ENCODE measurements at places on chromosomes 2 and 18.
A peak's percentile ranks its signal among the peaks of the same experiment; 100 is the strongest.

DNA sequence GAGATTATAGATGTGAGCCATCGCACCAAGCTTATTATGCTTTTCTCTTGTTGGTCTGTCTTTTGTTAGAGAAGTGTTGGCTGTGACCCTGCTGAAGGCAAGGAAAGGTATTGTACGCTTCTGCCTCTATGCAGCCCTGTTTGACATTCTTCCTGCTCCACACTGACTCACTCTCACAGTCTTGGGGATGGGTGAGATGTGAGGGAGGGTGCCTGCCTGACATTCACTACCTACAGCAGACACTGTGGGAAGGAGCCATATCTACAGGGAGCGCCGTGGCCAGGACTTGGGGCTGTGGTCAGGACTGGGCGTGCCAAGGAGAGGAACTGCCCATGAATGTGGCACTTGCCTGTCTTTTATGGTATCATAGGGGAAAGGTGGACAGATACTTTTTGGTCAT lies 43.9 kb upstream of the FHL2 start:
- no peaks in the 10 kb centered on the region for H3K36me3 ChIP-seq
- no peak overlapping the region for H3K4me3 ChIP-seq
- H3K4me1 ChIP-seq: no peaks in the 10 kb centered on the region
- no peak for DNase-seq
- H3K27me3 ChIP-seq: no peaks in the 10 kb centered on the region
- H3K27ac ChIP-seq: no peak overlapping the region

- no peak for DNase-seq
- no peak overlapping the region for H3K4me3 ChIP-seq
- H3K36me3 ChIP-seq: no peaks in the 10 kb centered on the region
- no peak overlapping the region for H3K27ac ChIP-seq
Measured at GRCh38 chr18:73880387-73880786, 267.2 kb downstream of the FBXO15 start.

DNA sequence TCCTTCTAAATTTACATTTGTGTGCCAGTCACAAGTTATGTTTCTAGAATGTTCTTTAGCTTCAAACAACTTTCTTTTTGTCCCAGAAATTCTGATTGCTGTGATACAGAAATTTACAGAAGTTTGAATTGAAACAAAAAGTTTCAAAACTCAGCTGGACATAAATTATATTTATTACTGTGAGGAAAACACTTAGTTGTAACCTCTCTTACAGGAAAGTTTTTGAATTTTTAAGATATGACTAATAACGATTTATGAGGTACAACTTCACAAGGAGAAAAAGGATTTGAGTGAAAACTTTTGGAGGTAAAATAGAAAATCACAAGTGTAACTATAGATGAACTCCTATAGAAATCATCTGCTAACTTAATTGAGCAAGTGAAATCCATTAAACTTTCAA lies 205.3 kb downstream of the TMEM247 start:
- no peak overlapping the region for H3K27ac ChIP-seq
- no peak for DNase-seq
- no peak overlapping the region for H3K4me3 ChIP-seq
- H3K4me1 ChIP-seq: no peaks in the 10 kb centered on the region

DNA sequence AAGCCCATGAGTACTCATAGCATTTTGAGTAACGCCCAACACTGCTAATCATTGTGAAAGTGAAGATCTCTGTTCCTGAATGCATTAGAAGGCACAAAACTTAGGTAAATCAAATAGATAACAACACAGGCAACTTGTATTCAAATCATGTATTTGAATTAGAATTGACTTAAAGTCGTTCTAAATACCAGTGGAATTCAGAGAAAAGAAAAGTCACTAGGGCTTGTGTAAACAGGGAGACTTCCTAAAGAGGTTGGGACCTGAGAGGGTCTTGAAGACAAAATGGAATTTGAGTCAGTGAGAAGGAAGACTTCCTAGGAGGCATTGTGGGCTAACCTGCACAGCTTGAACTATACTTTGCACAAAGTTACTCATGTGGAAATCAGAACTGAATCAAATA lies 127.2 kb downstream of the CTNNA2 start:
- no peak overlapping the region for H3K4me3 ChIP-seq
- peak; percentile 14 for DNase-seq
- H3K4me1 ChIP-seq: no peaks in the 10 kb centered on the region
- H3K36me3 ChIP-seq: no peaks in the 10 kb centered on the region
- H3K27me3 ChIP-seq: no peaks in the 10 kb centered on the region

- H3K36me3 ChIP-seq: no peaks in the 10 kb centered on the region
- no peaks in the 10 kb centered on the region for H3K4me1 ChIP-seq
- H3K27me3 ChIP-seq: no peaks in the 10 kb centered on the region
- no peak overlapping the region for H3K27ac ChIP-seq
- H3K4me3 ChIP-seq: no peak overlapping the region
Measured at GRCh38 chr2:179622635-179623300, 238.6 kb downstream of the ZNF385B start.

DNA sequence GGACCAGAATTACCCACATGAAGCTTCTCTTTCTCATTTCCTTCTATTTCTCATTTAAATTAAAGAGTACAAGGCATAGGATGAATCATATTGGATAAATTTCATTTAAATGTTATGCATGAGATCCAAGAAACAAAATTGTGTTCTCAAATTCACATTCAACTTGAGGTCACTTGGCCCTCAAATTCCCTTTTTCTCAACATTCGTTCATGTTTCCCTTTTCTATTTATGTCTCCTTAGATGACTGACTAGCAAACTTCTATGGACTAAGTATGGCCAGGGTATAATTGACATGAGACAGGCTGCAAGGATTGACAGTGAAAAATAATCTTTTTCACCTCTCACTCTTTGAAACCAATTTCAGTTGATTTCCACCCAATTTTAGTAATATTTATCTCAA lies 4.0 kb upstream of the LDLRAD4 start:
- H3K4me3 ChIP-seq: no peak overlapping the region
- H3K4me1 ChIP-seq: no peaks in the 10 kb centered on the region
- H3K27ac ChIP-seq: no peak overlapping the region
- H3K27me3 ChIP-seq: no peaks in the 10 kb centered on the region

- no peak overlapping the region for H3K4me3 ChIP-seq
- no peaks in the 10 kb centered on the region for H3K27me3 ChIP-seq
- H3K4me1 ChIP-seq: peaks cover 2% of the 10 kb centered on the region
- H3K36me3 ChIP-seq: no peaks in the 10 kb centered on the region
- no peak for DNase-seq
Measured at GRCh38 chr18:59870623-59871130, 29.1 kb upstream of the PMAIP1 start.

GRCh38 chr2:146821836-146822316 lies 1023.0 kb upstream of the ACVR2A start:
- no peak overlapping the region for H3K27ac ChIP-seq
- H3K36me3 ChIP-seq: no peaks in the 10 kb centered on the region
- H3K4me1 ChIP-seq: no peaks in the 10 kb centered on the region
- no peak for DNase-seq

GRCh38 chr2:192127434-192127833 lies 67.3 kb downstream of the TMEFF2 start:
- H3K36me3 ChIP-seq: no peaks in the 10 kb centered on the region
- no peak overlapping the region for H3K4me3 ChIP-seq
- H3K27me3 ChIP-seq: no peaks in the 10 kb centered on the region
- no peak overlapping the region for H3K27ac ChIP-seq
- no peaks in the 10 kb centered on the region for H3K4me1 ChIP-seq

DNA sequence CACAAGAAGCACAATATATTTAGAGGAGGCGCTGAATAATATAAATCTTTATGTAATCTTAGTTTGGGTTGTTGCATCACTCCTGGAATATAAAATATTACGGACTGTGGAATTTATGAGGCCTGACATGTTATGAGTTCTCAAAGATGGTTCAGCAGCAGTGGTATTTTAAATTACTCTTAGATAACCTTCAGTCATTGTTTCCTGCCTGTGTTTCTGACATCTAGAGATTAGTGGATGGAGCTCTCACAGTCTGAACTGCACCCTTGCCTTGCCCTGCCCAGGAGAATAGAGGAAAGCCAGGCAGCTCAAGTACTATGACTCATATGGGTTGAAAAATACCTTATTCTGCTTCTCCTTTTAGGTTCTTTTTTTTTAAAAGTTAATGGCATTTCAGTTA lies 70.0 kb downstream of the ACSL3 start:
- H3K27me3 ChIP-seq: no peaks in the 10 kb centered on the region
- peaks cover 7% of the 10 kb centered on the region for H3K36me3 ChIP-seq
- H3K4me1 ChIP-seq: no peaks in the 10 kb centered on the region
- no peak overlapping the region for H3K4me3 ChIP-seq
- no peak for DNase-seq
- H3K27ac ChIP-seq: no peak overlapping the region

- H3K27me3 ChIP-seq: no peaks in the 10 kb centered on the region
- no peak for DNase-seq
- no peaks in the 10 kb centered on the region for H3K36me3 ChIP-seq
- no peak overlapping the region for H3K27ac ChIP-seq
- H3K4me3 ChIP-seq: no peak overlapping the region
Measured at GRCh38 chr18:37355772-37356171, 209.8 kb downstream of the CELF4 start.

GRCh38 chr2:108409768-108410167 lies 32.0 kb downstream of the SULT1C4 start:
- DNase-seq: no peak
- no peak overlapping the region for H3K4me3 ChIP-seq
- no peaks in the 10 kb centered on the region for H3K4me1 ChIP-seq
- H3K36me3 ChIP-seq: no peaks in the 10 kb centered on the region
- H3K27ac ChIP-seq: no peak overlapping the region
- no peaks in the 10 kb centered on the region for H3K27me3 ChIP-seq

- peaks cover 25% of the 10 kb centered on the region for H3K4me1 ChIP-seq
- H3K4me3 ChIP-seq: no peak overlapping the region
- H3K36me3 ChIP-seq: peaks cover 1% of the 10 kb centered on the region
- H3K27me3 ChIP-seq: no peaks in the 10 kb centered on the region
- DNase-seq: no peak
Measured at GRCh38 chr2:98507461-98507860, 62.8 kb downstream of the INPP4A start.

- H3K4me3 ChIP-seq: no peak overlapping the region
- no peak overlapping the region for H3K27ac ChIP-seq
- H3K36me3 ChIP-seq: no peaks in the 10 kb centered on the region
- H3K4me1 ChIP-seq: peaks cover 4% of the 10 kb centered on the region
- no peaks in the 10 kb centered on the region for H3K27me3 ChIP-seq
Measured at GRCh38 chr18:5891854-5892215, 3.5 kb downstream of the TMEM200C start.

- no peak overlapping the region for H3K27ac ChIP-seq
- no peaks in the 10 kb centered on the region for H3K36me3 ChIP-seq
- no peak for DNase-seq
- H3K4me1 ChIP-seq: no peaks in the 10 kb centered on the region
Measured at GRCh38 chr2:99836690-99837605, 305.4 kb downstream of the AFF3 start.

DNA sequence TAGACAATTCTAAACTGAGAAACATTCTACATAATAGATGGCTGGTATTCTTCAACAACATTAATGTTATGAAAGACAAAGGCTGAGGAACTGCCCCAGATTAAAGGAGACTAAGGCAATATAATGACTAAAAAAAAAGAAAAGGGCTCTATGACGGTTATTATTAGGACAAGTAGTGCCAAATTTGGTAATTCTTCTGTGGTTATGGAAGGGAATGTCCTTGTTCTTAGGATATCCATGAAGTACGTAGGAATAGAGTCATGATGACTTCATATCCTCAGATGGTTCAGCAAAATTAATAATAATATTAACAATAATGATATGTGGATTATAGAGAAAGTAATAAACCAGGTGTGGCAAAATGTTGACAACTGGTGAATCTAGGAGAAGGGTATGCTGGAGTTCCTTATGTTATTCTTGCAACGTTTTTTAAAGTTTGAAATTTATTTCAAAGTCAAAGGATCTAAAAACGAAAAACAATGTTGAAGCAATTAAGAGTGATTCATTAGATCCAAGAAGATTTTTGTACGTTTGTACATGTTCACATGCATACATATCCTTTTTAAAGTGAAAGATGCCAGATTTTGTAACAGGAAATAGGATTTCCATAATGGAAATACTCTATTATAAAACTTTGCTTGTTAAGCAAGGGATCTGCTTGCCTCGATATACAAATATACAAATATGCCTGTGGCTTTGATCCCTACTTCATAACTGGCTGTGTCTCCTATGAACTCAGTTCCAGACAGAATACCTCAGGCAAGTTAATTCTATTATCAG lies 27.7 kb upstream of the STRN start:
- H3K4me3 ChIP-seq: no peak overlapping the region
- no peak overlapping the region for H3K27ac ChIP-seq
- no peaks in the 10 kb centered on the region for H3K36me3 ChIP-seq
- DNase-seq: no peak

Data from mesendoderm (in vitro differentiated cells).